ENCODE measurements at places on chromosomes 1 and 21.

- no peak for DNase-seq
These were observed 426.7 kb downstream of the RWDD3 start for GRCh38 chr1:95660736-95661135.

GRCh38 chr21:42833439-42833815 lies 45.9 kb downstream of the WDR4 start:
- peak; percentile 77 for DNase-seq

- DNase-seq: no peak
These were observed 64.3 kb upstream of the RAB3GAP2 start for GRCh38 chr1:220336391-220337031.

- DNase-seq: no peak
These were observed 213.8 kb upstream of the C1orf174 start for GRCh38 chr1:4113897-4114296.

DNA sequence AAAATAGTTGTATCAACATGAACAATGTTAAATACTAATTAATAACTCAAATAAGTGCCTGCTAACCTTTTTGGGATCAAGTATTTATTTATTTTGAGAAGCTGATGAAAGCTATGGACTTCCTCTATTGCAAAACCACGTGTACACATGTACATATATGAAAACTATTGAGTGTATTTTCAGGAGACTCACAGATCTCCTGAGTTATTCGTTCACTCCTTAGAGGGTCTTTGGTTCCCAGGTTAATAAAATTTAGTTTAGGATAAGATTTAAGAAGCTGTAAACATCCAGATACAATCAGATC lies 130.5 kb downstream of the DISC1 start:
- no peak for DNase-seq
